ENCODE measurements at places on chromosomes 12 and 14. TPM values are rescaled to one million over a fixed set of nuclear protein-coding genes. Genes with fewer than 3 reads are reported as not detected.

DNA sequence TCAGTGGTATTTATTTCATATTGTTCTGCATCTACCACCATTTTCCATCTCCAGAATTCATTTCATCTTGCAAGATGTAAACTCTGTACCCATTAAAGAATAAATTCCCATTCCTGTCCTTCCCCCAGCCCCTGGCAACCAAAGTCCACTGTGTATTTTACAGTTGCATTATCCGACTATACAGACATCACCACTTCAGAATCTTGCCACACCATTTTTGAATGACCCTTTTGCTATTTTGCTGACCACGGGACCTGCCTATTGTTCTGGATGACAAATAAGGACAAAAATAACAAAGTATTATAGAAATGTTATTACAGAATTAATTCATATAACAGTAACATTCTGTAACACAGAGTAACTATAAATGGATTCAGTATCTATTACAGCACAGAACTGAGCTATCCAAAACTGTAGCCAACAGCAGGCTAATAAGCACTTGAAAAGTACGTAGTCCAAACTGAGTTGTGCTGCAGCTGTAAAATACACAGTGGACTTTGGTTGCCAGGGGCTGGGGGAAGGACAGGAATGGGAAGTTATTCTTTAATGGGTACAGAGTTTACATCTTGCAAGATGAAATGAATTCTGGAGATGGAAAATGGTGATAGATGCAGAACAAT lies 61.3 kb downstream of the CDK17 start:
- no peak for DNase-seq

DNA sequence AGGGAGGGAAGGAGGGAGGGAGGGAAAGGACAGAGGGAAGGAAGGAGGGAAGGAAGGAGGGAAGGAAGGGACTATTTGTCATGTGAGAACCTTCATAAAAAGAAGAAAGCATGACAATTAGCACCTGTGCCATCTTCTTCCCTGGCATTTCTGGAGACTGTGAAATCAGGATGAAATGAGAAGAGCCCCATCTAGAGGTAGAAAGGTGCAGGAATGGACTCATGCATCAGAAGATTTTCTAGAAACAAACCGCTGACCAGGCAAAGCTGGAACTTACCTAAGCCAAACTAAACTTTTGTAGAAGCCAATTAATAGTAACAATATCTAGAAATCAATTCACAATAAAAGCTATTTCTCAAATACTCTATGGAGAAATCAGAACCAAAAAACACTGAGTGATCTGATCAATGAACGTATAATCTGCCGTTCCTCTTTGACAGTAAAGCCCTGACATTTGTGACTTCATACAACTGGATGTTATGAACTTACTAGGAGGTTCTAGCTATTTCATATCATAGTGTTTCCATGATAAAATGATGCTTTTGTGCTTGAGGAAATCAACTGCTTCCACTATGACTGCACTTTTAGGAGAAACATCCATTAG lies 24.4 kb upstream of the CRACR2A start:
- DNase-seq, result no peak

- DNase-seq, result peak; percentile 84
Observed at GRCh38 chr12:11723993-11724392, 74.5 kb downstream of the ETV6 start.

GRCh38 chr12:30874455-30875321 lies 51.9 kb upstream of the TSPAN11 start:
- no peak for DNase-seq

ETFBKMT gene
- 3.2 TPM for total RNA-seq

GRCh38 chr14:68735856-68736255 lies 57.0 kb downstream of the ZFP36L1 start:
- no peak for DNase-seq

LHX5 gene
- total RNA-seq, result not detected

- DNase-seq, result no peak
Observed at GRCh38 chr14:49896966-49897365, 4.1 kb downstream of the ARF6 start.

- peak; percentile 65 for DNase-seq
Observed at GRCh38 chr14:32254952-32255679, 52.0 kb upstream of the RNU6-8 start.

DNA sequence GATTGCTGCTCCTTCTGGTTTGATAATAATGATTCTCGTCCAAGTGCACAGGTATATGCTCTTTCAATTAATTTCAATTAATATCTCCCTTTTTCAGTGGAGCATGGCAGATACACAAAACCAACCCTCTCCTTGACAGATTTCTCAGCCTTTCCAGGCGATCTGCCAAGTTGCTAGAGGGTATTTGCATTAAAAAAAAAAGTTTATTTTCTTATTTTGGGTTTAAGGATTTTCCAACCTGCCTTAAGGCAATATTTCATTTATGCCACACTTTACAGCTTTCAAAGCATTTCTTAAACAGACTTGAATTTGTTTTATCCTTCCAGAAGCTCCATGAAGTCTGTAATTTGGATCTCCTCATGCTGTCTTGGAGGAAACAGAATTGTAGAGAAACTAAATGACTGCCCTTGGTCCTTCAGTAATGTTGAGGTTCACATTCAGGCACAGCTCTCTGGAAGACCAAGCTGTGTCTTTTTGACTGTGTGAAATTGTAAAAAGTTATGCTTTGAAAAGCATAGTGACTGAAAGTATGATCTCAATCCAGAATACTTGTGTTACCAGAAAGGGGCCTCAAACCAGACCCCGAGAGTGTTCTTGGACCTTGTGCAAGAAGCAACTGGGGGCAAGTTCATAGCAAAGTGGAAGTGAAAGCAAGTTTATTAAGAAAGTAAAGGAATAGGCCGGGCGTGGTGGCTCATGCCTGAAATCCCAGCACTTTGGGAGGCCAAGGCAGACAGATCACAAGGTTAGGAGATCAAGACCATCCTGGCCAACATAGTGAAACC lies 2.3 kb downstream of the DGLUCY start:
- DNase-seq, result no peak

GRCh38 chr14:85579942-85580341 lies 50.0 kb downstream of the FLRT2 start:
- no peak for DNase-seq

DNA sequence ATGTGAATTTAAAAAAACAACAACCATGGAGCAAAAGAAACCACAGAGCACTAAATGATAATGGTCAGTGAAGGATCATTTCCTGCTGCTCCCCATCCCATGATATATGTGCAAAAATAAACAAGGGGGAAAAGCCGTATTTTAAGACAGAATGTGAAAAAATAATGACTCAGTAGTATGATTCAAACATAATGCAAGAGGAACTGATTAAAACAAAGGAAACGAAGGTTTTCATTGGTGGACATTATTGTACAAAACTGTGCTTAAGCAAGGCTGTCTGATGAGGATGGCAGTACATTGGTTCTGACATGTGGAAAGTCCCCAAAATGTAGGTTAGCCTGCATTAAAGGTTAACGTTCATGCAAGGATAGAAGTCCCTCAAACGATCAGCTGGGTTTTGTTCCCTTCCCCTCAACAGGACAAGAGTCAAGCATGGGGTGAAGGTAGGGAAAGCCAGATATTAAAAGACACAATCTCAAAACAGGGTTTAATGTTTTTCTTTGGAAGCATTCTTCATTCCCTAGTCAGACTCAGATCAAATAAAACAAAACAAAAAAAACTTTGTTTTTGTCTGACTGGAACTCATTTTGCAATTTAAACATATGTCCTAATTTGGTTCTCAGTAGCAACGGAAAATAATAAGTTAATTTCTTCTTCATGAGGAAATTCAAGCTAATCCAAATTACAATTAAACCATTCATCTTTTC lies 26.3 kb upstream of the PTGDR start:
- DNase-seq, result no peak

- no peak for DNase-seq
Observed at GRCh38 chr12:122837306-122838265, 2.3 kb downstream of the HIP1R start.

KERA gene
- 0.73 TPM for total RNA-seq

MNAT1 gene
- 50.1 TPM for total RNA-seq

- DNase-seq, result peak; percentile 21
Observed at GRCh38 chr12:3655328-3655900, 97.5 kb downstream of the CRACR2A start.

ZBTB25 gene
- total RNA-seq, result 6.9 TPM

- DNase-seq, result peak; percentile 44
Observed at GRCh38 chr12:52634266-52635056, 16.1 kb upstream of the KRT73 start.

GRCh38 chr12:54004063-54004840 lies 4.3 kb downstream of the HOXC9 start:
- no peak for DNase-seq

DNA sequence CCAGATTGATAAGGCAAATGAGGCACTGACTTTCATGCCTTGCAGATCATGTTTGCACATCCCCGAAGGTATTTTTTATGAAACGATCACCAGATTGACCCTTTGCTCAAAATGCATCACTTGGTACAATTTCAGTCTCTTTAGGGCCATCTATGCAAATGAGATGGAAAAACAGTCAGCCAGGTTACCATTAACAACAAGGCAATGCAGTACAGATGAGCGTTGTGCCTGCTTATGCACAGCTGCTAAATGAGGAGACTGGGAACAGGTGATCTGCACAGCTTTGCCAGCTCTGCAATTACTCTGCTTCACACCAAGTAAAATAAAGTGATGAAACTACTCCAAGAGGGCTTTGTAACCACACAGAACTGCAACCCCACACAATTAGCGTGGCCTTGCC lies 26.1 kb upstream of the PLEKHG7 start:
- no peak for DNase-seq

PAH gene
- not detected for total RNA-seq

PLEKHG7 gene
- total RNA-seq, result not detected

GRCh38 chr14:68552602-68553001 lies 240.3 kb downstream of the ZFP36L1 start:
- no peak for DNase-seq

DNA sequence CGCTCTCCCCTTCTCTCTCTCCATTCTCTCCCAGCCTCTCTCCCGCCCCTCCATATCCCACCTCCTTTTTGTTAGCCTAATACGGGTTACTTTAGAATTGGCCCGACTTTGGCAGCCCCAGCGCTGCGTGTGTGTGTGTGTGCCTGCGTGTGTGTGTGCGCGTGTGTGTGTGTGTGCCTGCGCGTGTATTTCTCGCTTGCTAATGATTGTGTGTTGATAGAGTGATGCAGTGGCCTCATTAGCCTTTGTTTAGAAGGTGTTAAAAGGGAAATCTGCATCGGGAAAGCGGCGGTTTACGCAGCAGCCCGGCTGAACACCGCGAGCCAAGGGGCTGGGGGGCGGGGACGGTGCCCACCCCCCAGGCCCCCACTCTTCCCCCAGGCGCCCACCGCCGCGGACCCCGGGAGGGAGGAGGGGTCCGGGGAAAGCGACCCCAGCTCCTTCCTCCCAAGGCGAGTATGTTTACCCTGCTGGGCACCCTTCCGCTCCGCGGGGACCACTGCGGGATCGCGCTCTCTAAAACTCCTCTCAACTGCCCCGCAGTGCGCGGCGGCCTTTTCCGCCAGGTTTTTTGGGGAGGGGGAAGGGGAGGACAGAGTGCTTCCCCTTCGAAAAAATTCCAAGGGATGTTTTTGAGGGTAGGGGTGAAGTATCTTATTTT lies 6.8 kb upstream of the LHX5 start:
- no peak for DNase-seq

DNA sequence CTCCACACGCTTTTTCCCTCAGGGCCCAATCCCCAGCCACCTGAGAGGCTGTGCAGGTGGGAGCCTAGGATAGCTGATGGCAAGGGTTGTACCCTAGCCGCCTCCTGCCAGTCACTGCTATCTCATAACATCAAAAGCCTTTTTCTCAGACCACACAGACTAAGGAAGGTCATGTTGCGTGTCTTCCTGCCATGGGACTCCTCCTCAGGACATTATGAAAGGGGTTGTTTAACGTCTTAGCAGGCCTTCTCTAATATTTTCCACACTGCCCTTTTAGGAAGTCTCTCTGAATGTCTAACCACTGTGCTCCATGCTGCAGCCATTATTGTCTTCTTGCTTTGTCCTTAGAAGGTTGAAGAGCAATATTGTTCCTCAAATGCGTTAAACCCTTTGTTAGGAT lies 7.6 kb upstream of the SMUG1 start:
- no peak for DNase-seq

Measured in gastrocnemius medialis (tissue), 4 donors.